Activated T-cell treated with anti-CD3 and anti-CD28 coated beads, Interleukin-2, amount 50 U/mL, for 4 hours (primary cell): ENCODE measurements at places on chromosomes 4 and X.
A peak's percentile ranks its signal among the peaks of the same experiment; 100 is the strongest.

GRCh38 chr4:125091-125771 is 930 bp downstream of the ZNF718 start:
- DNase-seq: peak; percentile 36

GRCh38 chr4:169854090-169854489 is 96.3 kb upstream of the HPF1 start:
- DNase-seq: no peak

GRCh38 chr4:188214861-188215260 is 75.6 kb downstream of the TRIML1 start:
- DNase-seq: no peak

GRCh38 chrX:121227888-121228287 is 180.5 kb downstream of the GLUD2 start:
- DNase-seq: no peak

- DNase-seq: no peak
Observed at GRCh38 chrX:19096586-19096985, 25.7 kb downstream of the ADGRG2 start.

DNA sequence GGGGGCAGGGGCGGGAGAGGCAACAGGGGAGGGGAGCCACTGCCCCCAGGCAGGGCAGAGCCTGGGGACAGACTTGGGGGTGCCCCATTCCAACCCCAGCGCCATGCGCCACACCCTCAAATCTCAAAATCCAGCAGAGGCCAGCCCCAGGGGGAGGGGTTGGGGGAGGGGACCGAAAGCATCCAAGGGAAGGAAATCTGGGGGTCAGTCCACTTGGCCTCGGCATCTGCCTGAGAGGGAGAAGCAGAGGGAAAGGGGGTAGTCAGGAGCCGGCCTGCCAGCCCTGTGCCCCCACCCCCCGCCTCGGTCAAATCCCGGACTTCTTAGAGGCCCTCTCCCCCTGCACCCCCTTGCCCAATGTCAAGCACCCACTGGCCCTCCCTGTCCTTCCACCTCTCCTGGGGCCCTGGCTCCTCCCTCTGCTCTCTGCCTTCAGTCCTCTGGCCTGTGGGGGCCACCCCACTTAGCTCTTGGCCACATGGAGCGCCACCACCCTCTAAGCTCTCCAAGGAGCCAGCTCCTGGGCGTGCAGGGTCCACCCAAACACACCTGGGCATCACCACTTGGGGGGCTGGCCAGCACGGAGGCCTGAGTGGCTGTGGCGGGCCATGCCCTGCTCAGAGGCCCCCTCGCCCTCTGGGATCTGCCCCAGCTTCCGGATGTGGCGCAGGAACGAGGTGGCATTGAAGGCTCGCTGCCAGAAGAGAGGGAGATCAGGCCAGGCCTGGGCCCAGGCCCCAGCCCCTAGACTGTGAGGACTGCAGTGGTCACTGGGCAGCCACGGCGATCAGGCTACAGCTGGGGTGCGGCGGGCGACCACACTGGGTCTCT is 3.5 kb downstream of the PNCK start:
- no peak for DNase-seq

GRCh38 chrX:33156152-33156726 is 55.1 kb downstream of the DMD start:
- no peak for DNase-seq

GRCh38 chr4:166839615-166840251 is 394.6 kb downstream of the SPOCK3 start:
- DNase-seq: no peak

- DNase-seq: no peak
Observed at GRCh38 chr4:113962719-113963265, 16.7 kb downstream of the ARSJ start.

- no peak for DNase-seq
Observed at GRCh38 chr4:142242156-142242555, 603.9 kb downstream of the INPP4B start.

GRCh38 chr4:90852237-90852636 is 725.0 kb downstream of the CCSER1 start:
- DNase-seq: no peak

GRCh38 chr4:138087066-138087719 is 155.0 kb downstream of the SLC7A11 start:
- no peak for DNase-seq

- DNase-seq: no peak
Observed at GRCh38 chr4:177356921-177357320, 47.2 kb downstream of the NEIL3 start.

- DNase-seq: no peak
Observed at GRCh38 chrX:24221872-24222271, 72.3 kb downstream of the ZFX start.

DNA sequence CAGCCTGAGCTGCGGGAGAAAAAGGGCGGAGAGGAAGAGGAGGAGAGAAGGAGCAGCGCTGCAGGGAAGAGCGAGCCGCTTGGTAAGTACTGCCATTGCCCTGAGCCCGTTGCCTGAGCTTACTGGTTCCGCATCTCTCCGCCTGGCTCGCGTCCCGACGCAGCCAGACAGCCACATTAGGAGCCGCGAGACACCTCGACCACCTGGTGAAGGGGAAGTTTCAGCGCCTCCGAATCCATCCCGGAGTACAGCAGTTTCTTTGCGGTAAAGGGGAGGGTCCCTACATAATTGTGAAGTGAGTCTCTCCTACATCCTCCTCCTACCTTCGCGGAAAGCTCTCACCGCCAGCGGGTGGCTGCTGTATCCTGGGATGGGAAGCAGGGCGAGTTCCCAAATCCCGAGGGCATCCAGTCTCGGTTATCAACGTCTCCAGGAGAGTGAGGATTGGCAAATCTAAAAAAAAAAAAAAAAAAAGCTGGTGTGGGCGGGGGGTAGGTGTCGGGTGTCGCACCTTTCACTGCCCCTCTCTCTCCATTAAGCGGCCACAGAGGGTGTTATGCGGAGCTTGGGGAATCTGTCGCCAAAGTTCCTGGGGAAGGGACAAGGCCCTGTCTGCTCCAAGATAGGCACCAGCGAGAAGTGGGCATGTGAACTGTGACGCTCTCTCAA is 7.9 kb downstream of the TBX22 start:
- DNase-seq: no peak

- DNase-seq: no peak
Observed at GRCh38 chrX:3143043-3143799, 102.0 kb downstream of the ARSF start.

- no peak for DNase-seq
Observed at GRCh38 chr4:67721770-67722597, 21.0 kb upstream of the UBA6 start.

DNA sequence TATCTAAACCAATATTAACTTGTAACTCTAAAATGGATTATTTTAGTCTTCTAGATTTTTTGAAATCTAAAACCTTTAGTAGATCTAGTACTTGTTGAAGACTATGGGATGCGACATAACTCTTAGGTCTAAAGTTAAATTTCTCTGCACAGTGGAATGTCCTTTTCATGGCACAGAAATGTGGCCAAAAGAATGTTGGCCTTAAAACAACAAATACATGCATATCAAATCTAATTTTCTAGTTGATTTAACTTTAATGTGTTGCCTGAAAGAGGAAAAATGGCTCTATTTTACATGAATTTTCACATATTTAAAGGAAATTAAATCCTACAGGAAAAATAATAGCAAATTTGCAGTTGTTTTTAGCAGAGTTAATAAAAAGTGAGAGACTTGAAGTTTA is 30.3 kb downstream of the NFKB1 start:
- DNase-seq: no peak

DNA sequence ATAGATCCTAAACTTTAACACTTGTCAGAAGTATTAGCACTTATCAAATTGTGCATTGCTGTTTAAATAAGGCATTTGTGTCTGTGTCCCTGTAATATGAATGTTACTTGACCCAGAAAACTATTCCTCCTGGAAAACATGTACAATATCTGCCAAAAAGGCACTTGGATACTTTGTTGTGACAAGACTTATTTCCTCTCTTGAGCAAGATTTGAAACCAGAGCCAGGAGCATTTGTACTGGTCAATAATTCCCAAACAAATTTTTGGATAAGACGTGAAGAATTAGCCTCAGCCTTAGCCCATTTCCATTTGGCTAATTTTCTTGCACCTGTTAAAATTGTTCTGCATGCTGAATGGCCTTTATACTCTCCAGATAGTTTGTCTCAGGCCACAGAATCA is 176.3 kb upstream of the GK2 start:
- DNase-seq: no peak

DNA sequence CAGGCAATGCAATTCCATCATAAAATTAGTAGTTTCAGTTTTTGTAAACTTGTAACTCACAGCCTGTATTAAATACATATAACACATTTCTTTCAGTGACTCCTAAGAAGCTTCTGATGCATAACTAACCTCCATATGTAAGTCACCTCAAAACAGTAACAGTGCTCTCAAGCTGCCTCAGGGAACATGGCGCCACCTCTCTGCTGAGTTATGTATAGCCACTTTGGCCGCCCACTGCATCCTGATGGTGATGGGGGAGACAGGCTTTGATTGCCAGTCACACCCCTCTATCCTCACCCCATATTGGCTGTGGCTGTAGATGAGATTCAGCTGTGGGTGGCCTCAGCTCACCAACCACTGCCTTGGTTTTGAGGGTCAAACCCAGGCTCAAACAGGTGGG is 54.3 kb downstream of the LRBA start:
- no peak for DNase-seq

GRCh38 chrX:17024886-17025285 is 78.4 kb downstream of the REPS2 start:
- DNase-seq: no peak

DNA sequence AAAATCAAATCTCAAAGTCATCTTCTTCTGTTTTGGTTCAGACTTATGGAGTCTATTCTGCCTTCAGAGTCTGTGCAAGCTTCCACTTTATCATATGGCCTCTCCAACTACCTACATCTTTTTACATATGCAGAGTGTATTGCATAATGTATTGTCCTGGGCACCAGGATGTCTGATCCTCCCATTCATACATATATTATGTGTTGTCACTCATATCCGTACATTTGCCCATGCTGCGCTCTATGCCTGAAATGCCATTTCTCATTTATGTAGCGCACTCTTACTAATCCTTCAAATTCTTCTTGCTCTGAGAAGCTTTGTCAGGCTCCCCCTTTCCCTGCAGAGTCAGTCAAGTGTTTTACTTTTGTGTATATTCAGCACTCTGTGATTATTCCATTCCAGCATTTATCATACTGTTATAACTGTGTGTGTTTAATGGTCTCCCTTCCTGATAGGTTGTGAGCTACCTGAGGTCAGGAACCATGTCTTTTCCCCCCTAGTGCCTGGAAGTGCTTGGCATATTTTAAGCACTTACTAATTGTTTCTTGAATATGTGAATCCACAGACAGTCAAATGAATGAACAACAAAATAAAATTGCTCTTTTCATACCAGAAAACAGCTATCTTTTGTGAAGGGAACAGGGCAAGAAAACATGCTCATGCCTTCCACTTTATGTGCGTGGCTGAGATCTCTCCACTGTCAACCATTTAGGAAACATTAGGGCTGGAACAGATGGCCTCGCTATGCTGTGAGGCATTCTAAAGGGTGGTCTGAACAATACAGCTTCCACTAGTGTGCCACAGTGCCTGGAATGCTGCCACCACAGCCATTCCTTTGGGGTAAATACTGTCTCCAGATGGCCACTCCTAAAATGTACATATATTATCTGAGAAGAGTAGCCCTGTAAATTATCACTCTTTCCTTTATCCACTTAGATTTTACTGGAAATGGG is 81.8 kb downstream of the GLUD2 start:
- no peak for DNase-seq

DNA sequence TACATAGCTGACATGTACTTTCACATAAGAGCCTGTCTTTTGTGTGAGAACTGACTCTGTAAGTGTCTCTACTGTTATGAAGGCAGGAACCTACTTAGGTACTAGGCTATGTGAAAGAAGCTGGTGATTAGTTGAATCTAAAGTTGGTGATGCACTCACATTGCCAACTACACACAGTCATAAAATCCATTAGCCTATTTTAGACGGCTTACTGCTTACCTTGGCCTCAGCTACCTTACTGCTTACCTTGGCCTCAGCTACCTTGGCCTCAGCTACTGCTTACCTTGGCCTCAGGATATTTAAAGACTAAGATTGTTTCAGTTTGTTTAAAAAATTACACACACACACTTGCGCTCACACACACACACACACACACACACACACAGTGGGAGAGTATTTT is 549.7 kb downstream of the IL1RAPL1 start:
- no peak for DNase-seq

- no peak for DNase-seq
Observed at GRCh38 chr4:154506253-154506652, 14.7 kb upstream of the DCHS2 start.

- no peak for DNase-seq
Observed at GRCh38 chr4:179145746-179146525, 1703.7 kb upstream of the AGA start.

DNA sequence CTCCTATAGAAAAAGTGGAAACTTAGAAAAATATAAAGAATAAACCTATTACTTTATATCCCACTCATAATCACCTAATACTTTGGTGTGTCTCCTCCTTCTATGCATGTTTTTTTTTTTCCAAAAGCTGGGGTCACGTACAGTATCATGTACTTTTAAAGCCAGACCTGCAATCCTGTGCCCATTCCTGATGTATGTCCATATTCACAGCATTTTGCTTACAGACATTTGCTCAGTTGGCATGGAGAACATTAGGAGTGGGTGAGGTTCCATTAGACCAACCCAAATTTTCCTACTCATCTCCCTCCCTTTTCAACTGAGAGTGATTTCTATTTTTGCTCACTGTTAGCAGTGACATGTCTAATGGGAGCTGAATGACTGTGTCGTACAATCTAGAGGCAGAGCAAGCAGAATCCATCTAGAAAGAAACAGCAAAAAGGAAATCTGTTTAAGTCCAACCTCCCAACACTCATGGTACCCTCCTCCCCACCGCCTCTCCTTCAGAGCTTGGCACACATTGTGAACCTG is 195.6 kb upstream of the KLF3 start:
- no peak for DNase-seq

GRCh38 chr4:71288875-71289274 is 49.9 kb upstream of the SLC4A4 start:
- no peak for DNase-seq

DNA sequence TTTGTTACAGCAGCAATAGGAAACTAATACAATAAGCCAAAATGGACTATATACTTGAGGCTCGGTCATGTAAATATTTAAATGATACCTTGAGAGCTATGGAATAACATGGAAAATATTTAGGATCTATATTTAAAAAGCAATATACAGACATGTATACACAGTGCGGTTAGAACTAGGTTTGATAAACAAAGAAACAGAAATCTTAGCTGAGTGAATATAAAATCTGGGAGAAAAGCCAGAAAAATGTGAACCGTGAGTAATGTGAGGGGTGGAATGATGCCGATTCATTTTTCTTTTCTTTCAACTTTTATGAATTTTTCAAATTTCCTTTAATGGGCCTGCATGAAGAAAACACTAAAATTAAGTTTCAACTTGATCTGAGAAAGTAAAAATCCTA is 104.1 kb downstream of the ATXN3L start:
- DNase-seq: no peak

DNA sequence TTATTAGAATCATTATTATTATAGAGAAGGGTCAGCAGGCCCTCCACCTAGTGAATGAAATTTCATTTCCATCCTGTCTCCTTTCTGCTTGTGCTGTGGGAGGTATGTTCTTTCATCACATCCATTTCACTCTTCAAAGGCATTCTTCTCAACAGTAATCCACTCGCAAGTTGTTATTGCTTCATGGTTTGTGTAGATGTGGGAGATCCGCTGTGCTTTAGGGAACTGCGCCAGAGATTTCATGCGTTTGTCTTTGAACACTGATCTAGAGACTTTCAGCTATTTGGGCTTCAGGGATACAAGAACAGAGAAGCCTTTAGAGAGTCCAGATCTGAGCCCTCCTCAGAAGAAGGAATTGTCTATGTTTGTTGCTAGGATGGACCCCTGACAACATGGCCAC is 53.5 kb upstream of the PUDP start:
- DNase-seq: no peak

GRCh38 chrX:9860826-9861225 is 74.6 kb downstream of the SHROOM2 start:
- DNase-seq: no peak
